Vagina (tissue), 2 donors: ENCODE measurements at places on chromosomes 16 and 17.

- peaks cover 70% of the 10 kb centered on the region for H3K4me1 ChIP-seq
- DNase-seq, result no peak
- H3K27me3 ChIP-seq, result no peaks in the 10 kb centered on the region
- H3K4me3 ChIP-seq, result no peak overlapping the region
- H3K27ac ChIP-seq, result peak overlapping the region; percentile 4
Observed at GRCh38 chr16:14309906-14310305, 238.8 kb downstream of the MRTFB start.

- H3K4me1 ChIP-seq, result no peaks in the 10 kb centered on the region
- no peak for DNase-seq
- no peak overlapping the region for H3K27ac ChIP-seq
- peak overlapping the region; percentile 1 for H3K4me3 ChIP-seq
- no peaks in the 10 kb centered on the region for H3K27me3 ChIP-seq
- peaks cover 21% of the 10 kb centered on the region for H3K36me3 ChIP-seq
Observed at GRCh38 chr16:68563631-68564381, 24.7 kb downstream of the ZFP90 start.

DNA sequence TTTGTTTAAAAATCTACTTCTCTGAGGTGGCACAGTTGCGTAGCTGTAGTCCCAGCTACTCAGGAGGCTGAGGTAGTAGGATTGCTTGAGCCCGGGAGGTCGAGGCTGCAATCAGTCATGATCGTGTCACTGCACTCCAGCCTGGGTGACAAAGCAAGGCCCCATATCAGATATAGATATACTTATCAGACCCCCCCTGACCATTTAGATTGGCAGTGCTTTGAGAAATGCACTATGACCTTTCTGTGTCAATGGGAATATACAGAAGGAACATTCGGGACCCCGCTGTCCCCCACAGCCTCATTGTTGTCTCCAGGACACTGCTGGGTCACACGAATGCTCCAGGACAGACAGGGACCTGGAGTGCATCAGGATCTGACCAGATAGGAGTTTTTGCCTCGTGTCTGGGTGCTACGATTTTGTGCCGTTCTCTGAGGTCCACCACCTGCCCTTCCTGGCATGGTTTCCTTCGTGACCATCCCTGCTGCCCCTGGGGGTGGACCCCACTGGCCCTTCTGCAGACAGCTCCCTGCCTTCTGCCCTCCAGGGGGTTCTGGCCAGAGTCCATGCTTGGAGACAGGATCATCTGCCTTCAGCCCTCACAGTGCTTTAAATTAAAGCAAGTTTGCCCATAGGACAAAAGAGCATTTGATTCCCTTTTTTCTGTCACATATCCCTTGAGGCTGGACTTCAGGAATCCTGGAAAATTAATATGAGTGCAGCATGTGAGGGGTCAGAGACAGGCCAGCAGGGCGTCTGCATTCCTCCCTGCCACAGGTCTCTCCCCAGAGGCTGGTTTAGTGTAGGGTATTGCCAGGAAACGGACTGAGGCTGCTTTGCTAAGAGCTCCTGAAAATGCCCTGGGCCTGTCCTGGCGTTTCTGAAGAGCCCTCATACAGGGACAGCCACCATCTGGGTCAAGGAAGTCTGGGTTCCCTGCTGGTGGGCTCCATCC is 19.3 kb downstream of the PLD6 start:
- no peak overlapping the region for H3K4me3 ChIP-seq
- H3K27me3 ChIP-seq, result no peaks in the 10 kb centered on the region
- no peak overlapping the region for H3K27ac ChIP-seq
- DNase-seq, result no peak

DNA sequence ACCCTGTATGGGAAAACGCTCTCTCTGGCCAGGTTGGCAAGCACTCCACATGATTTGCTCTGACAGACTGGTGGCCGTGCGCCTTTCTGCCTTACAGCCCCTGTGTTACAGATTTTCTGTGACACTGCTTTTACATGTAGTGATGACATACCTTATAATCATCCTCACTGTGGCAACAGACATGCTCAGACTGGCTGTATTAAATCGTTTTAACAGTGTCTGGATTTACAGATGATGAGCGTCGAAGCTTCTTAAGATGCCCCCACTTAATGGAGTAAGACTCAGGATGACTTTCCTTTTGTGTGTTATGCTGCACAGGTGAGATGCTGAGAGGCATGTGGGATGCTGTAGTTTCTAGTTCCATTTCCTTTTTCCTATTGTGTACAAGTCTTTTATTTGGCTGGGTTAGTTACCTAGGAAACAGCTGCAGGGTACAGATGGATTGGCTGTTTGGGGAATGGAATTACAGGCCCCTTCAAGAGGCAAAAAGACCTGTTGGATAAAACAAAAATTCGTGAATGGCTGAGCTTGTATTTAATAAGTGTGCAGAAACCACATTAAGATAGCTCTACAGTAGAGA is 20.9 kb upstream of the VWA3A start:
- peak overlapping the region; percentile 30 for H3K27ac ChIP-seq
- H3K4me3 ChIP-seq, result no peak overlapping the region
- no peaks in the 10 kb centered on the region for H3K27me3 ChIP-seq

DNA sequence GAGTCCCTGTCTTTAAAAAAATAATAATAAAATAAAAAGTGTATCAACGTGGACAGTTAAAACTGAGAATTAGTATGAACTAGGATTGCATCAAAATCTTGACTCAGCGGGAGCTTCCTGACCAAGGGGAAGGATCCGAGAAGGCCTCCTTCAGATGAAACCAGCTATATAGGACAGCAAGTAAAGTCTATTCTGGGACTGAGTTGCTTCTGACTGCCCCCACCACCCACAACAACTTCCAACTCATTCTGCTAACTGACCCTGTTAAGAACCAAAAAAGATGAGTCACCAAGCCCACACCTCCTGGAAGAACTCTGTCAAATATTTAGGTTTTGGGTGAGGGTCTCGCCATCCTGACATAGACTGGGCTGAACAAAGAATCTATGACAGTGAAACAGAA is 24.9 kb downstream of the MPP3 start:
- H3K4me3 ChIP-seq, result no peak overlapping the region
- H3K36me3 ChIP-seq, result no peaks in the 10 kb centered on the region
- H3K27ac ChIP-seq, result no peak overlapping the region
- H3K4me1 ChIP-seq, result no peaks in the 10 kb centered on the region
- DNase-seq, result peak; percentile 20
- no peaks in the 10 kb centered on the region for H3K27me3 ChIP-seq

DNA sequence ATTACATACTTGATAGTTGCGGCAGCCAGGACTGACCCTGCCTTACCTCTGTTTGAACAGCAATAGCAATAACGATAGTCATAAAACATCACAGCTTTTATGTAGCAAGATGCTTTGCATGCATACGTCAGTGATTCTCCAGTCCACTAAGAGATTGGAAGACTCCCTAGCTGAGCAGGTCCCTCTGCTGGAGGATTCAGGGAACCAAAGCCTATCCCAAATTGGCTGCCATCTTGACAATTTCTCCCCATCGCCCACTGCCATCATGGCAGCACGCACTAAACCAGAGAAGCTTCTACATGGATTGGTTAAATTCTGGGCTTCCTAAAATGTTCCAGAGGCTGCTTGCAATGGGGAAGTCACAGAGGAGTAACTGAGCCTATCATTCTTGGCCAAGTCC is 360.6 kb upstream of the XYLT1 start:
- no peak overlapping the region for H3K4me3 ChIP-seq
- peaks cover 26% of the 10 kb centered on the region for H3K4me1 ChIP-seq
- DNase-seq, result no peak
- no peaks in the 10 kb centered on the region for H3K27me3 ChIP-seq
- H3K27ac ChIP-seq, result no peak overlapping the region
